ENCODE measurements at places on chromosomes 3 and 15.

DNA sequence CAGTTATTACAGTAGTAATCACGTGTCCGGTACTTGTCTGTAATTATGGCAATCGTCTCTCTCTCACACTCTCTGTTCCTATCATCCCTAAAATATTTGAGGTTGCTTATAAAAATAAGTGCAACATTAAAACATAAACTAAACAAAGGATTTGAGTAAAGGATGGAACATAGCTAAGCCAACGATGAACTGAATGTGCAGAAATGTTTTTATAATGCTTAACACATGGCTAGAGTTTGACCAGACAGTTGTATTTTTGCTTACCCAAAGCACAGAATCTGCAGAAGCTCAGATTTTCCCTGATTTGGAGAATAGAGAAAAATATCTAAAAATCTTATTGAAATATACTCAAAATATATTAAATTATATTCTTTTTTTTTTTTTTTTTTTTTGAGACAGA, 1030.9 kb downstream of the NAALADL2 start:
- no peak for DNase-seq

DNA sequence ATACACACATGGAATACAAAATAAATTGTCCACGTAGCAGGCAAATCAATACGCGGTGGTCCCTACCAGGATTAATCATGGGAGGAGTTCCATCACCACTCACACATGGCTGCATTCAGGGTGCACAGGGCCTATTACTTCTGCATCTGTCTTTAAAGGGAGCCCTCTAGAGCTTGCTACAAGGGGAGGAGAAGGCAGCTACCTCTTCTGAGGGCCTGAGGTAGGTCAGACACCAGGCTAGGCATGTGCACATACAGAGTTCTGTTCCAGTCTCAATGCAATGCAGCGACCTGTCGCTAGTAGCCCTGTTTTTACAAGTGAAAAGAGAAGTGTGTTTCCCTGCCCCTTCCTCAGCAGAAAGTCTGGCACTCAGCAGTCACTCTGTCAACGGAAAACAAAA, 102.7 kb downstream of the ROBO2 start:
- DNase-seq, result no peak

GRCh38 chr3:10772271-10773161, 43.5 kb upstream of the SLC6A11 start:
- no peak for DNase-seq

DNA sequence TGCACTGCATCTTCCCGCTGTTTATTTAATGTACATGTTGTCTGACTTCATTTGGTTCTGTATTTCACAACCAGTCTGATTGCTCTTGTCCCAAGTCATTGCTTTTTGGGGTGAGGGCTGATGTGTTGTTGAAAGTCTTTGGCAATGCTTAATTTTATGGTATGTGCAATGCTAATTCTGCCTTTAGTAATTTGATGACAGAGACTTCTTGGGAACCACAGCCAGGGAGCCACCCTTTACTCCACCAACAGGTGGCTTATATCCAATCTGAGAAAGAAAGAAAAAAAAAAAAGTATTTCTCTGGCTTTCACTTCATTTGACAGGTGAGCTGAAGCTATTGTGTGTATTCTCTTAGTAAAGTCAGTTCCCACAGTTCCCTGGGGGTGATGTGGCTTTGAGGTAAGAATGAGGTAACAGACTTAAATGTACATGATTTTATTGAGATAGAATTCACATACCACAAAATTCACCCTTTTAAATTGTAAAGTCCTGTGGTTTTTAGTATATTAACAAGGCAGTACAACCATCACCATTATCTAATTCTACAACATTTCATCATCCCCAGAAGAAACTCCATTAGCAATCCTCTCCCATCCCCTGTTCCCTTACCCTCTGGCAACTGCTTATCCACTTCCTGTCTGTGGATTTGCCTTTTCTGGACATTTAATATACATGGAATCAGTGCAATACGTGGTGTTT, 97.3 kb downstream of the SLCO3A1 start:
- no peak for DNase-seq

- no peak for DNase-seq
Measured at GRCh38 chr15:94682171-94682570, 450.8 kb downstream of the MCTP2 start.

Data from stimulated activated CD4-positive, alpha-beta T cell treated with anti-CD3 and anti-CD28 coated beads, TNF-alpha, amount 100 ng/mL, for 48 hours (primary cell).